NCI-H1417 treated with DMSO at 0.1 percent for 48 hours (cell line): ENCODE measurements at places on chromosomes 2 and 18.

DNA sequence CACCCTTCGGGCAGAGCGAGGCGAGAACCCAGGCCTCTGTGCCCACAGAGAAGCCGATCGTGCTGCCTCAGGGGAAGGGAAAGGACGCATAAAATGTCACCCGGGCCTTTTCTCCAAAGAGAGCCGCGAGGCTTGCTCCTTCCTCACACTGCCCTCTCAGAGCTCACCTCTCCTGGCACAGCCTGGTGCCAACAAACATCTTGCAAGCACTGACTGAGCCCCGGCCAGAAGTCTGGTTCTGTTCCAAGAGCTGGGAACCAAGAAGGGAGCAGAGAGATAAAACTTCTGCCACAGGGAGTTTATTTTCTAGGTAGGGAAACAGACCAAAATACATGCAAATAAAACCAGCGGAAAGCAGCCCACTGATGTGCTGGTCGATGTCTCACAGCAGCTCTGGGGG, 13.6 kb upstream of the ADI1 start:
- DNase-seq = no peak

DNA sequence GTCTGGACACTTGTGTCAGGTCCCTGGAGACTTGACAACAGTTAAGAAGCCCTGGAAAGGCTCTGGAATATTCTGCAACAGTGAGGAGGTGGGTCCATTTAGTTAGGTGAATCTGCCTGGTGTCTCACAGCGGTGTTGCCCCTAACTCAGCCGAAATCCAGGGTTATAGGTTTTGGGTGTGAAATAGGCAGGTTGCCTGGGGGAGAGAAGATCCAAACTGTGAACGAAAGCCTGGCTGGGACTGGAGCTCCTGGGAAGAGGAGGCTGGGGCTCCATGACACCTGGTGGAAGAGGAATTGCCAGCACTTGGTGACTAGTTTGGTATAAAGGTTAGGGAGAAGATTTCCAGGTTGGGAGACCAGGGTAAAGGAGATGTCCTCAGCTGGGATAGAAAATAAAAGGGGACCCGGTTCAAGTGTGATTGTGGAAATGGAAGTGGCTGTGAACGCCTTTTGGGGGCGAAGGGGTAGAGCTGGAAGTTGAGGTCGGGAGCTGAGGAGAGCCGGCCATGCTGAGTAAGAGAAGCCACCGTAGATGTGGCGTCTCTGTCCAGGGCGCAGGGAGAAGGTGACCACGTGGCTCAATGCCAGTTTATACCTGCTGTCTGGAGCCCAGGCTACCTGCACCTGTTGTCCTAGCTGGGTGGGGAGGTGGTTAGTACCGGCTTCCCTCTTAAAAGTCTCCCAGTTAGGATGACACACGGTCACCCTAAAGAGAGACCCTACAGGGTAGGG, 3.0 kb upstream of the GAREM2 start:
- no peak for DNase-seq

GRCh38 chr2:134177351-134177931, 76.4 kb upstream of the MGAT5 start:
- no peak for DNase-seq

GRCh38 chr2:13197248-13197647, 480.5 kb downstream of the TRIB2 start:
- DNase-seq = no peak

- no peak for DNase-seq
These were observed 31.0 kb downstream of the GKN2 start for GRCh38 chr2:68921646-68922045.

DNA sequence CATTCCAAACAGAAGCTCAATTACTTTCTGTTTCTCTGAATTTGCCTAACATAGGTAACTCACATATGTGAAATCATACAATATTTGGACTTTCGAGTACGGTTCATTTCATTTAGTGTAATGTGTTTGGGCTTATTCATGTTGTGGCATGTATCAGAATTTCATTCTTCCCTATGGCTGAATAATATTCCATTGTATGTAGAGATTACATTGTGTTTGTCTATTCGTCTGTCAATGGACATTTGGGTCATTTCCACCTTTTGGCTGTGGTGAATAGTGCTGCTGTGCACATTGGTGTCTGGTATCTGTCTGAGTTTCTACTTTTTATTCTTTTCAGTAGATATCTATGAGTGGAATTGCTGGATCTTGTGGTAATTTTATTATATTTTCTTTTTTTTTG, 43.9 kb downstream of the LBH start:
- DNase-seq = no peak

DNA sequence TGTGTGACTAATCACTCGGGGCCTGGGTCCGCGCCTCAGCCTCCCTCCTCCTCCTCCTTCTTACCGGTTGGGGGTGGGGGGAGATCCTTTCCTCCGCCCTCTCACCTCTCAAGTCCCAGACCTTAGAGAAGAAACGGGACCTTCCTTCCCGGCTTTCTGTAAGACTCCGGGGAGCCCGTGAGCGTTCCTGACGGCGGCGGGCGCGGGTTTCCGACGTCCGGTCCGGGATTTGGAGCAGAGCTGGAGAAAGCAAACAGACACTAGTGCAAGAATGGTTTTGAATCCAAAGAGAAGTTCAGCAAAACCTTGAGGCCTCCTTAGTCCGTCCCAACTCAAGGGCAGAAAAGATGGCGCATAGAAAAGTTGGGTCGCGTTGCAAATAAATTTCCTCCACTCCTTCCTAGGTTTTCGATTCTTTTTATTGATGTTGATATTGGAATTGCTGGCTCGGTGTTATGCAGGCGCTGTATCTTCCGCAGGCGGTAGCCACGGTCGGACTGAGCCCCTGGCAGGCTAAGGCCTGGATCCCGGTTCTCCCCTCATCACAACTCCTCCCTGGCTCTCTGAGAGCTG, 2.0 kb downstream of the DLX1 start:
- no peak for DNase-seq

- no peak for DNase-seq
These were observed 88.8 kb downstream of the INHBB start for GRCh38 chr2:120434492-120435308.

DNA sequence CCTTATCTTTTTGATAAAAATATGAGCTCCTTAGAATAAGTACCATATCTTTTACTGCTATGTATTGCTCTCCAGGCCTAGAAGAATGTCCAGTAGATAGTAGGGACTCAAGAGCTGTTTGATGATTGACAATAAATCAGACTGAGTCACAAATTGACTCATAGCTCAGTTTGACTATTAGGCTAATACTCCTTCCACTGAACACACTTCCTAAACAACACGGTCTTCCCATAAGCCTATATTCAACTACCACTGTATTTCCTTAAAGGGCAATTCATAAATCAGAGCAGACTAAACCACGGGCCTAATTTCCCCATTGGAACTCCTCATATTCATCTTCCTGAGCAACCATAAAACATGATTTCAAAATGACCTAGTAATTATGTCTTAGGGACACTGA, 258.5 kb downstream of the ALK start:
- DNase-seq = no peak

DNA sequence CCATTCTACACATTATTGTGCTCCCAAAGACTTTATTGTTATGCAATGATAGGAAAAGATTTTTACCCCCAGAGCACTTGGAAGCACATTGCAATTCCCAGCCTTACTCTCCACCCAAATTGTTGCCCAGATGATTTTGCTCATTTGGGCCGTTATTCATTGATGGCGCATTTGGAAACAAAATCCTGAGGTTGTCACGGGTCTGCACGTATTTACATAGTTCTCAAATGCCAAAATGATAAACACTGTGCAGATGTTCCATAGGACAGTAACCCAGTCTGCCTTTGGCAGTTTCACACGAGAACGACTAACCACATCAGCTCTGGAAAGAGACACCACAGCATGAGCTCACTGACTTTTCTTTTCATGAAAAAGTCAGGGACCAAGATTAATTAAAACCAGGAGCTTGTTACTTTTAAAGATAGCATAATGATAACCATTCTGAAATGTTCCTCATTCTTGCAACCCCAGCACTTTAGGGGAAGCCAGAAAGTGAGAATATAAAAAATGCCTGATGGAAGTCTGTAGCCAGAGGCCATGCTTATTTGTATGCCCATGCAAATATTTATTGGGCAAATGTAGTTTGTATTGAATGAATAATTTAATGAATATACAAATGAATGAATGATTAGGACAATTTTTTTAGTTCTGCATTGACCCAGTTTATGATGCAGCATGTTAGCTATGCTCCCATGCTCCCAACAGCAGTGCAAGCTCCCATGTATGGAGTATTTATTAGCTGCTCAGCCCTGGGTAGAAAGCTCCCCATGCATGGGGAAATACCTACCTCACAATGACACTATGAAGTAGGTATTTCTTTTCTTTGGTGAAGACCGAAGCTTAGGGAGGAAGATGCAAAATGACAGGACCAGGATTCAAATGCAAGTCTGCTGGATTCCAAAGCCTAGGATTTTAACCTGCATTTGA, 84.6 kb downstream of the MAIP1 start:
- no peak for DNase-seq

GRCh38 chr2:220665108-220665471, 907.0 kb downstream of the EPHA4 start:
- no peak for DNase-seq

DNA sequence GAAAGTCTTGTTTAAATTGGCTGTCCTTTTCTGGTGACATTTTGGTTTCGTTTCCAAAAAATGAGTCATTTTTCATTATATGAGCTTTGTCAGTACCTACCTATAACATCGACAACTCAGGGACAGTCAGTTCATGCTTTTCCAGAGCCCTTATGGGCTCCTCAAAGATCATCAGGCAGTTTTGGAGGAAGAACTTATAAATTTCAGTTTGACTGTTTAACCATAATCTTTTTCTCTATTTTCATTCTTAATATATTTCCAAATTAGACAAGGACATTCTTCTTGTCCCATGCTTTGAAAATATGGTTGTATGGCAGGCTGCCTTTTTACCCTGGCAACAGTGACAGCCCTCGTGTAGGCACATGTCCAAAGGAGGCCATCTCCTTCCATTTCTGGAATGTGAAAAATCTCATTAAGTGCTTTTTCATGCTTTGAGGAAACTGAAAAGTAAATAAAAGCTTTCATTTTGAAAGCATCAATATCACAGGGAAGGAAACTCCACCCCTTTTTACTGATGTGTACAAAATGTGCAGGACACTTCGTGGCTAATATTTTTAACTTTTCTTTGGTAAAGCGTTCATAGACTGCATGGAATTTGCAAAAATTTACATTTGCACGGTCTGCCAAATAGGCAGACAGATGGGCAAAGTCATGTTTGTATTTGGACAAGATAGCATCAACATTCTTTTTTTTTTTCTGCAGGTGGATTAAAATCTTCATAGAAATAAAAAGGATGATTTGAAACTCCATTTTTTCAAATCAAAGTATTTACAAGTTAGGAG, 7.2 kb upstream of the PROC start:
- no peak for DNase-seq

DNA sequence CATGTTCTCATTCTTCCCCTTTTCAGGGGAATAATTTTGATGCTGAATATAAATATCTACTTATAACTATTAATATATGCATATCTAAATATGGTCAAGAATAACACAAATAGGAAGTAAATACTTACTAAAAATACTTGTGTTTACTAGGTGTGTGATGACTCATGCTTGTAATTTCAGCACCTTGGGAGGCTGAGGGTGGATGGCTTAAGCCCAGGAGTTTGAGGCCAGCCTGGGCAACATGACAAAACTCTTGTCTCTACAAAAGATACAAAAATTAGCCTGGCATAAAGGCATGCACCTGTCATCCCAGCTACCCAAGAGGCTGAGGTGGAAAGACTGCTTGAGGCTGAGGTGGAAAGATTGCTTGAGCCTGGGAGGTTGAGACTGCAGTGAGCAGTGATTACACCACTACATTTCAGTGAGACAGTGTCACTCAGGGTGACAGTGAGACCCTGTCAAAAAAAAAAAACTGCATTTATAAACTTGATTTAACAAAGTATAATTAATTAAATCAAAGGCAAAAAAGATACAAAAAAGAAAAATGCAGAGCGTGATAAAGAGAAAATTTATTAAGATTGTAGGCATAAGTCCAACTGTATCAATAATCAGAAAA, 703.1 kb upstream of the VRK2 start:
- no peak for DNase-seq

DNA sequence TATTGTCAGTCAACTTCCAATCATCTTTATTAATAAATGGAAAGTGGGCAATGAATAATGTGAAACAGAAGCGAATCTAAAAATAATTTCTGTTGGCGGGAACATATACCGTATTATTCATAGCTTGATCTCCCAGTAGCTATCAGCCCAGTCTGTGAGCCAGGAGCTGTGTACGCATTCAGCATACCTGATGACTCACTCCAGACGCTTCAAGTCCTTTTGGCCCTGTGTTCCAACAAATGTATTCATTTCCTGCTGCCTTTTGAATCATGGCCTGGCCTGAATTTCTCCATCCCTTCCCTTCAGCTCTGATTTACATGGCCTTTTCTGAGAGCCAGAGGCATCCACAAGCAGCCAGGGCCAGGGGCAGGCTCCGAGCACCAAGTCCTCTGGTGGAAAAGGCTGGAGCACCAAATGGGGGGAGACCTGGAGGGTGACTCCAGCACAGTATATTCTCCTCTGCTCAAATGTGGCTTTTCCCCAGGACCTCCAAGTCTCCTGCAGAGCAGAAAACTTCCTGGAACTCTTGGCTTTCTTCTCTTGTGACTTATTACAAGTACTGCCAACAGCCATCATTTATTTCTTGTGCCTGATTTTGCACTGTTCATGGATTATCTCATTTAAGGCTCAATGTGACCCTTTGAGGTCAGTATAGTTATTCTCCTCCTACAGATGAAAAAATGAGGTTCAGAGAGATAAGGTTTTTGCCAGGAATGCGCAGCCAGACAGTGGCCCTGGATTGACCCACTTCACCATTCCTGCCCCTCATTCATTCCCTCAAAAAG, 108.7 kb downstream of the EN1 start:
- DNase-seq = no peak

DNA sequence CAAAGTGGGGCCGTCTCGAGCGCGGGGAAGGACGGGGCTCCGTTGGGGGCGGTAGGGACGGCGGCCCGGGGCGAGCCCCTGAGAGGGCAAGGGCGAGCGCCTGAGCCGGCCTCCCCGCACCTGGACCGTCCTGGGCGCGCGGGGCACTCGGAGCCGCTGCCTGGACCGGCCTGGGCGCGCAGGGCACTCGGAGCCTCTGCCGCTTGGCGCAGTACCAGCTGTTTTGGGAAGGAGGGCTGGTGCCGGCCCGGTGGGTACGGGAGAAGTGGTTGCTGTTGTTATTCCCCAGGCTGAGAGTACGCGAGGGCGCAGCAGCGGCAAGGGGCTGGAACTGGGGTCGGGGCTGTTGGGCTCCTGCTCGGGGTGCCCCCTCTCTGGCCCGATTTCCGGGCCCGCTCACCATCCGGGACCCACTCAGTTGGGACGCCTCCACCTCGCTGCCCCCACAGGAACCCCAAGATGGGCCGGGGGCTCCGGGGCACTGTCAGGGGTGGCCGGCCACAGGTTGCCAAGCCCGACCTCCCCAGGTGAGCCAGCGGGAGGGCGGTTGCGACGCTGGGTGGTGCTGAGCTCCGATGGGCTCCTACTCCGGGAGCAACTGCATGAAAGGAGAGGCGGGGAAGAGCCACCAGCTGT, 579 bp downstream of the ARHGEF4 start:
- DNase-seq = no peak
